M059J (cell line): ENCODE measurements at places on chromosomes 3 and 15. TPM values are rescaled to one million over a fixed set of nuclear protein-coding genes. Genes with fewer than 3 reads are reported as not detected.

DNA sequence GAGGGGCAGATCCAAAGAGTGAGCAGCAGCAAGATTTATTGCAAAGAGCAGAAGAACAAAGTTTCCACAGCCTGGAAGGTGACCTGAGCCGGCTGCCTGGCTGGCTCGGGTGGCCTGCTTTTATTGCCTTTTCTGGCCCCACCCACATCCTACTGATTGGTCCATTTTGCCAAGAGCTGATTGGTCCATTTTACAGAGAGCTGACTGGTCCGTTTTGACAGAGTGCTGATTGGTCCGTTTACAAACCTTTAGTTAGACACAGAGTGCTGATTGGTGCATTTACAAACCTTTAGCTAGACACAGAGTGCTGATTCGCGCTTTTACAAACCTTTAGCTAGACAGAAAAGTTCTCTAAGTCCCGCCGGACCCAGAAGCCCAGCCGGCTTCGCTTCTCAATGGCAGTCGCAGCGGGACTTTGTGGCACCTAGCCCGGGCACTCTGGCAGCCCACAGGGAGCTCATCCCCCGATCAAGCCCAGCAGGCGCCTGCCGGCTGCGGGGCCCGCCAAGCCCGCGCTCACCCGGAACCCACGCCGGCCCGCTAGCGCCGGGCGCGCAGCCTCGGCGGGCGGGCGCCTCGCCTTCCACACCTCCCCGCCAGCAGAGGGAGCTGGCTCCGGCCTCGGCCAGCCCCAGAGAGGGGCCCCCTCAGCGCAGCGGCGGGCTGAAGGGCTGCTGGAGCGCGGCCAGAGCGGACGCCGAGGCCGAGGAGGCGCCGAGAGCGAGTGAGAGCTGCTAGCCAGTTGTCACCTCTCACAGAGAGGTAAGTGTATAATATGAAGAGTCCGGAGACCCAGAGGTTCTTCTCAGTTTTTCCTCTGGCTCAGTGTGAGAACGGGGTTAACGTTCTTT lies 339.2 kb downstream of the CHL1 start:
- no peak for DNase-seq

DNA sequence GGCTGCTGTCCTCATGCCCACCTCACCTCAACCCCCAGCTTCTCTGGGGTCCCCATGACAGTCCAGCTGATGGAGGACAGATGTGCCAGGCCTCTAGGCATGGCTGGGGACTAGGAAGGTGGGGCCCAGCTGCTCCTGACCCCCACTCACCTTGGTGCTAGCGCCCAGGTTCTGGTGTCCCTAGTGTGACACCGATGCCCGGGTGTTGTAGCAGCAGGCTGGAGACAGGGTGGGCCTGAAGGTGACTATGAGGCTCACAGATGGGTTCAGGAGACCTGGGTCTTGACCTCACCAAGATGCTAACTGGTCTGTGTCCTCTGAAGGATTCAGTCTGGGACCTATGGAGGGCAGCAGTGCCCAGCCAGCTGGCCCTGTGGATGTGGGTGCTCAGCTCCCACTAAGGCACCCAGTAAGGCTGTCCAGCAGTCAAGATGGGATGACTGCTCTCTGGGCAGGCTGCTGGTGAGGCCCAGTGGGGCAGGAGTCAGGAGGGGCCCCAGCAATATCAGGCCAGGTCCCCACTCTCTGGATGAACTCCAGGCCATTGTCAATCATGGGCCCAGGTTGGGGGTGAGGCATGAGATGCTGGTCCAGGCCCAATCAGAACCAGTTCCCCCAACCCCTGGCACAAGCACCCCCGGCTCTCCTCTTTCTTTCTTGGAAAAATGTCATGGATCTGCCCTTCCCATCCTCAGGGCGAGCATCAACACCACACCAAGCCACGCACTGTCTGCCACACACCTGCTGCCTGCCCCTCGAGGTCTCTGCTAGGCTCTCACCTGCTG lies 33.0 kb downstream of the ALDH1L1 start:
- no peak for DNase-seq

- DNase-seq, result no peak
Observed at GRCh38 chr3:30702828-30703397, 96.5 kb downstream of the TGFBR2 start.

- DNase-seq, result peak; percentile 9
Observed at GRCh38 chr15:60576044-60576443, 97.1 kb upstream of the ICE2 start.

- peak; percentile 77 for DNase-seq
Observed at GRCh38 chr3:17489139-17489538, 253.3 kb downstream of the TBC1D5 start.

DNA sequence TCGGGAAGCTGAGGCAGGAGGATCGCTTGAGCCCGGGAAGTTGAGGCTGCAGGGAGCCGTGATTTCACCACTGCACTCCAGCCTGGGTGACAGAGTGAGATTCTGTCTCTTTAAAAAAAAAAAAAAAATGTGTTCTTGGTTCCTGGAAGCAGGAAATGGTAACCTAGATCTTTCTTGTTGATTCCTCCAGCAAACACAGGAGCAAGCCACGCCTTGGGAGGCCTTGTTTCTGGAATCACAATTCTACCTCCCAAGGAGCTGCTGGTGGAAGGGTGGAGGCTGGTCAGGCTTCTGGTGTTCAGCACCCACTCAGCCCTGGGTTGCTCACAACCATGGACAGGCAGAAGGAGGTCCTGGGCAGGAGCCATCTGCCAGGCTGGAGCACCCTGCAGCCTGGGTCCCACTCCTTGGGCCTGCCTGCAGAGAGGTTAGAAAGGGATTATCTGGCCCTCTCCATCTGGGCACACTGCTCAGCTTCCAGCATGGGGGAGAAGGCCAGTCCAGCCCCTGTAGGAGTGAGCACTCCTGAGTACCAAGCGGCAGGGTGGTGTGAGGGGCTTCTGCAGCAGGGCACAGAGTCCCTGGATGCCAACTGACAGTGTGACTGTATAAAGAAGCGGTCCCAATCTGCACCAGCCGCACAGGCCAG lies 65.6 kb downstream of the ABTB1 start:
- peak; percentile 94 for DNase-seq

GRCh38 chr3:46853441-46854415 lies 9.5 kb downstream of the MYL3 start:
- DNase-seq, result no peak

DNA sequence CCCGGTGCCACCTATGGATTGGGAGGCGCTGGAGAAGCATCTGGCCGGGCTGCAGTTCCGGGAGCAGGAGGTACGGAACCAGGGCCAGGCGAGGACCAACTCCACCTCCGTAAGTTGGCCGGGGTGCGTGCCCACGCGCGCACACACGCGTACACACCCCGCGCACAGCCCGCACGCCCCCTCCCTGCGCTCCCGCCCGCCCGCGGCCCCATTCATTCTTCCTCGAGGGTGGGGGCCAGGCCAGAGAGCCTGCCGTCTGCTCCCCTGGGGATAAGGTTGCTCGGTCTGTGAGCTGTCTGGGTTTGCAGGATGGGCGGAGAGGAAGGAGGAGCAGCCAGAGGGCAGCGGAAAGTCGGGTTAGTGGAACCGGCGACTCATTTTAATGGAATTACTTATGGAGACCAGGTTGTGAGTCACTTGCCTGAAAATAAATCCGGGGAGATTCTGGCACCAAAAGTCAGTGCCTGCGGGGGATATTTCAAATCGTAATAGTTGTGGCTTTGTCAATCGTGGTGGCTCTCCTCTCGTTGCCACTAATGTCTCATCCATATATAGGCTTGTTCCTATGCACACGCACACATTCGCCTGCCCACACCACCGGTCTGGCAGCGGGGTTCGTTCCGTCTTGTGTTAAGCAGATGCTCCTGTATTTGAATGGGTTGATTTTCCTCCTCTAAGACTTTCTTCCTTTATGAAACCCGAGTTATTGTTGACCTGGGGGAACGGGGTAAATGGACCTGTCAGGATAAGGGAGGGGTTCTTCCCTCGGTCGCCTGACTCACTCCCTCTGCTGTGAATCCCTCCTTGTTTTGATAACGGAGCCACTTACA lies 223.4 kb upstream of the IL12A start:
- DNase-seq, result peak; percentile 100

- DNase-seq, result no peak
Observed at GRCh38 chr3:95758707-95759106, 1055.7 kb upstream of the EPHA6 start.

GRCh38 chr3:128254967-128255366 lies 101.7 kb downstream of the EEFSEC start:
- no peak for DNase-seq

ARPIN gene
- 2.0 and 5.2 TPM in 2 replicates for total RNA-seq
